Stimulated activated CD8-positive, alpha-beta memory T cell treated with anti-CD3 and anti-CD28 coated beads, Interleukin-2, amount 100 ng/mL, for 1 hour (primary cell): ENCODE measurements at places on chromosomes 3 and 15.

DNA sequence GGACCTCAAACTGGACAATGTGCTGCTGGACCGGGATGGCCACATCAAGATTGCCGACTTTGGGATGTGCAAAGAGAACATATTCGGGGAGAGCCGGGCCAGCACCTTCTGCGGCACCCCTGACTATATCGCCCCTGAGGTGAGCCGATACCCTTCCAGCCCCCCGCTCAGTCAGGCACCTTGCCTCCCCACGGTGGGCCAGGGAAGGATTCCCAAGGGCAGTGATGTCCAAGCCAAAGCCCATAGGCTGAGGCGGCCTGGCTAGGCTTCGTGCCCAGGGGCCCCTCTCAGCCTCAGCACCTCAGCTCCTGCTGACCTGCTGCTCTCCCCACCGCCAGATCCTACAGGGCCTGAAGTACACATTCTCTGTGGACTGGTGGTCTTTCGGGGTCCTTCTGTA is 27.7 kb downstream of the PRKCD start:
- no peak for DNase-seq

GRCh38 chr3:5485427-5485826 is 297.9 kb downstream of the EDEM1 start:
- no peak for DNase-seq

DNA sequence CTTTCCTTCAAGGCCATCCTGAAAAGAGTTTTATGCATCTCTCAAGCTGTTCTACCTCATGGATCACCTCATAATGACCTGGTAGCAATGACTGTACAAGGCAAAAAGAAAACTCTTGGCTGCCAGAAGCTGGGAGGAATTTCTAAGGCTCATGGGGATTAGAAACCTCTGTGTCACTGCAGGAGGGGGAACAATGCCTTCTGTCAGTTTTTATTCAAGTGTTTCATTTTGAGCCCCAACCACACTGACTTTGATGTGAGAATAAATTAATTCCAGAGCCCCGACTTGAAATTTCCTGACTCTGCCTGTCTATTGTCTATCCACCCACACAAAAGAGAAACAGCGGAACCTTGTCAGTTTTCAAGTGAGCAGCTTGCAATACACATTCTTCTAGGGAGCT is 58.7 kb upstream of the MRPL3 start:
- DNase-seq = no peak

DNA sequence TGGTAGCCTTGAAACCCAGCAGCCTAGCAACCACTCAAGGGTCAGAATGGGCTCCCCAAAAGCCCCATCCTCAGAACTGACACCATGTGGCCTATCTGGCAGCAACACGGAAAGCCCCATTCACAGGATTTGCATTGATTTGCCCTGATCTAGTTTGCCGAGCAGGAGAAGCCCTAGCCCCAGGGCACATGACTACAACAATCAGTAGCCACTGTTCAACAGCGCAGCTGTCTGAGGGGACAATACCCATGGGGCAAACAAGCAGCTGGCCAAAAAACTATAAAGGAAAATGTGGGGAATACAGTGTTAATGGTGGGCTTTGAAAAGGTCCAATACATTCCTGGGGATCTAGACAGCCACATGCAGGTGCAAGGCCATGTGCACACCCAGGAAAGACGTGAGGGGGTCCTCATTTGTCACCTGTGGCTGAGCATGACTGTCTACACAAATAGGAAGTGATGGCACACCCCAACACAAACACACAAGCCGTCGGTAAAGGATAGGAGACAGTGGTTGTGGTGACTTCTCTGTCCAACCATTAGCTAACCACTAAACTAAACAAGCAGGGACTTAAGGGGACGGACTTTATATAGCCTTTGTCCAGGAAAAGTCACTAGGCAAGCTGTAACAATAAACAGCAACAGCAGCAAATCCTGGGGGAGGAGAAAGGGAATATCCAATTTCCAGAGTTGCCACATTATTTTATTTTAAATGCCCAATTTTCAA is 113.7 kb downstream of the LRIG1 start:
- no peak for DNase-seq

- no peak for DNase-seq
Observed at GRCh38 chr15:63783441-63783840, 50.3 kb downstream of the HERC1 start.

- DNase-seq = no peak
Observed at GRCh38 chr3:16932877-16933276, 48.1 kb downstream of the PLCL2 start.

GRCh38 chr15:29672923-29673809 is 149.1 kb downstream of the TJP1 start:
- no peak for DNase-seq

DNA sequence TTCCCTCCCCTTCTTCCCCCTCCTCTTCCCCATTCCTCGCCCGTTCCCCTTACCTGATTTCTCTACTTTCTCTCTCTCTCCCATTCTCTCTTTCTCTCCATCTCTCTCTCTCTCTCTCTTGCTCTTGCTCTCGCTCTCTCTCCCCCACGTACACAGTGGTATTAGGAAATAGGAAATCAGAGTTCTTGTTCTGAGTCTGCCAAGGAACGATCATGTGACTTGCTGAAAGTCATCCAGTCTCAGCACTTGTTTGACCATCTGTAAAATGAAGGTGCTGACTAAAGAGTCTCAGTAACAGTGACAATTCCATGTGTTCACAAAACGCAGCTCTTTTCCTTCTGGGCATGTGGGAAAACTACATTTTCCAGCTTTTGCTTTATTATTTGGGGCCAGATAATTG is 445.0 kb upstream of the TGFBR2 start:
- DNase-seq = no peak

DNA sequence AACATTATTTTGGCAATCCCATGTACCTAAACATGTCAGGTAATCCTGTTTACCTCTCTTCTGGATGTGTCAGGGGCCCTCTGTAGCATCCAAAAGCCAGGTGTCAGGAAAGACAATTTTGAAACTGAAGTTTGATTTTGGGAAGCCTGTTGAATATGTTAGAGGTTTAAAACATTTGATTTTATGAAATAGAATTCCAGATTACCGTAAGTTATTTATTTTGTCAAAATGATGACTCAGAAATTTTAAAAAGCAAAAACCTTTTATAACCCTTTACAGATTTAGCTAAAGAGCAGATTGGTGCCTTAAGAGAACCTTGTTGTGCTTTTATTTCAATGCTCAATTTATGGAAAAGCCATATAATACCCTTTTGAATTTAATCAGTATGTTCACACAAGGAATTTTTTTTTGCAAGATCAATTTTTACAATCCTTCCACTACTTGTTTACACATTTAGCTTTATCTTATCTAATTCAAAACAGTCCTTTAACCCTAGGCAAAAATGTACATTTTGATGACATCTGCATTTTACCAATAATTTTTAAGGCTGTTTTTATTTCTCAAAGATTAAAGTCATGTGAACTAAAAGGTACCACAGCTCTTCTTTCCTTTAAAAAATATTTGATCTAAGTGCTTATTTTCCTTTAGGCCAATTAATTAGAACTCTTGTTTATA is 10.0 kb downstream of the KIF15 start:
- no peak for DNase-seq

DNA sequence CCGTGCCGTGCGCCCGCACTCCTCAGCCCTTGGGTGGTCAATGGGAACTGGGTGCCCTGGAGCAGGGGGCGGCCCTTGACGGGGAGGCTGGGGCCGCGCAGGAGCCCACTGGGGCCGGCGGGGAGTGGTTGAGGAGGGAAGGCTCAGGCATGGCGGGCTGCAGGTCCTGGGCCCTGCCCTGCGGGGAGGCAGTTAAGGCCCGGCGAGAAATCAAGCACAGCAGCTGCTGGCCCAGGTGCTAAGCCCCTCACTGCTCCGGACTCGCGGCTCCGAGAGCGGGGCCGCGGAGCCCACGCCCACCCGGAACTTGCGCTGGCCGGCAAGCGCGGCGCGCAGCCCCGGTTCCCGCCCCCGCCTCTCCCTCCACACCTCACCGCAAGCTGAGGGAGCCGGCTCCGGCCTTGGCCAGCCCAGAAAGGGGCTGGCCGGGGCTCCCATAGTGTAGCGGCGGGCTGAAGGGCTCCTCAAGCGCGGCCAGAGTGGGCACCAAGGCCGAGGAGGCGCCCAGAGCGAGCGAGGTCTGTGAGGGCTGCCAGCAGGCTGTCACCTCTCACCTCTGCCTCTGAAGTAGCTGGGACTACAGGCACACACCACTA is 7.8 kb downstream of the GP9 start:
- DNase-seq = no peak

GRCh38 chr15:81101894-81102815 is 31.9 kb upstream of the CFAP161 start:
- no peak for DNase-seq

- no peak for DNase-seq
Observed at GRCh38 chr3:71391361-71391760, 192.2 kb downstream of the FOXP1 start.

GRCh38 chr15:82900511-82901060 is 51.9 kb downstream of the HOMER2 start:
- DNase-seq = no peak

GRCh38 chr15:73231661-73232419 is 136.9 kb downstream of the HCN4 start:
- no peak for DNase-seq

- no peak for DNase-seq
Observed at GRCh38 chr15:93438310-93438709, 349.3 kb upstream of the RGMA start.

- no peak for DNase-seq
Observed at GRCh38 chr15:67999320-68000100, 54.6 kb upstream of the PIAS1 start.

DNA sequence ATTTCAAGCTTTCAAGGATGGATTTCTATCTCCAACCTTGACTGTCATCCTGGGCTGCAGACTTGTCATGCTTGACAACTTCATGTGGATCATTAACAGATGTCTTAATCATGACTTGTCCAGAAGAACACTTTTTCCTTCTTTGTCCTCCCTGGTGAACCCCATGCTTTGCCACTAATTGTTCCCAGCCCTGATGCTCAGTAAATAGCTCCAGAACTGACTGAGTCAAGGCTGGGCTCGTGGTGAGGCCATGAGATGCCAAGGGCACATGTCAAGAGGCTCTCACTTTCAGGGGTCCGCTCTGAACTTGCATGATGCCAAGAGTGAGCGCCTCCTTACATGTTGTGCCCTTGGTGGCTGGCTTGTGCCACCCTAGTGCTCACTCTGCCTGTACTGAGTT is 48.9 kb upstream of the KY start:
- DNase-seq = no peak

DNA sequence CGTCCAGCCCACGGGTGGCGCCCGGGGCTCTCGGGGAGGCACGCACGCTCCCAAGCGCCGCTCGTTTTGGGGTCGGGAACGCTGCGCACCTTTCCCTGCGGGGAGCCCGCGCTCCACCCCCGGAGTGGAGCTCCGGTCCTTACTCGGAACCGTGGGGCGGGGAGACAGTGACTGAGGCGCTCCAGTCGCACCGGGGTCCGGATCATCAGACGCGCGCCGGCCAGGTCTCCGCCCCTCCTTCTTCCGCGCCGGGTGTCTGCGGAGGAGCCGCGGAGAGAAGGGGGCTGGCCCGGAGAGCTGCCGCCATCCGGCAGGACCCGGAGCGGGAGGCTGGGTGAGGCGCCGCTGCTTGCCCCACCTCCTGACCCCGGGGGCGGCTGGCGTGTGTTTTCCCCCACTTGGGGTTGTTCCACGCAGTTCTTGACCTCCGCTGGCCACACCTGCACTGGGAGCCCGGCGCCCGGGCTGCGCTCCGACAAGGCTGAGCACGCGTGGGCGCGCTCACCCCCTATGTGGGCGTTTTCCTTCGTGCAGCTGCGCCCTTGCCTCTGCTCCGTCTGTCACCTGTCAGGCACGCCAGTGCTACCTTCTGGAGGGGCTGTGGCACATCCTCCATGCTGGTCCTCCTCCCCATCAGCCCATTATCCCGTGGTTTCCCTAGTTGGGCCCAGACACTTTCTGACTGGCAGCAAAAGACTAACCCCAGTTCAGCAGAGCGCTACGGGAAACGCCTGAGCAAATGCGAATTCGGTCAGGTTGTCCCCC is at the start of gene MCF2L2:
Gene MCF2L2 (minus strand): TSS at position 173 of the 765 bp plus-strand sequence. CDS start 642 bp downstream, outside the sequence.
- peak; percentile 48 for DNase-seq

DNA sequence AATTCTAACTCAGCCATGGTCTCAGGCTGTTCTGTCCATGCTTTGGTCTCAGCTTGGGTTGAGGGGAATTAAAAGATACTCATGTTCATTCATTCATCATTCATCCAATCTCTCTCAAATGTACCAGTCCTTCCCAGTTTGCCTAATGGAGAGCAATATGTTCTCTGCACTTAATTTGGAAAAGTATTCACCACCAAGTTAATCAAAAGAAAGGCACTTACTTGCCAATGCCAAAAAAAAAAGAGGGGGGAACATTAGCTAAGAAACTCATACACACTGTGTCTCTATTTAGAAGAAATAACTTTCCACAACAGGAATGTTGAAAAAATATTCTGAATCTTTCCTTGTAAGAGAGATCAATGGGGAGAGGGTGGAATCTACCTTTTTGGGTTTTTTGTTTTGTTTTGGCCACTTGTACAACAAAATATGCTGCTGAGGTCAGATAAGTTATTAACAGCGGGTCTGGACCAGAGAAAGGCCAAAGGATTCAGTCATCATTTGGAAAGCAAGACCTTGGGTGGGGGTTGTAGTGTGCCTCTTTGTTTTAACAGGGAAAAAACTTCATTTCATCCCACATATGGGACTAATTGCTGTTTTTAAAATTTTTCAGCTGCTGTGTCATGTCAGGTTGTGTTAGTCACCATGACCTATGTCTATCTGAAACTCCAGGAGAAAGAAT is 152.3 kb downstream of the FBN1 start:
- DNase-seq = no peak

DNA sequence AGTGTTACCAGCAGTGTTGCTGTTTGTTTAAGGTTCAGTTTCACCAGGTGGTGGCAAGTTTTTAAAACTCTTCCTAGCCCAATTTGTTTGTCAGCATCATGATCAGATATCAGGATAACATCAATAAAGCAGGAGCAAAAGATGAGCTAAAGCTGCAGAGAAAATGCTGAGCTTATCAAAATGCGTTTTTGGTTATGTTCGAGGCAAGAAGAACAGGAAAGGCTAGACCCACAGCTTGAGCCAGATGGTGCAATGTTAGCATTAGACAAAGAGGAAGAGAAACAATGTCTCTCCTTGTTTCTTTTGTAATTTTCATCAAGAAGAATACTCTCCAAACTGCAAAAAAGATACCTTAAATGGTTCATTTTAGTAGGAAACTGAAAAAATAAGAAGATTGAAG is 66.2 kb downstream of the THRB start:
- no peak for DNase-seq

DNA sequence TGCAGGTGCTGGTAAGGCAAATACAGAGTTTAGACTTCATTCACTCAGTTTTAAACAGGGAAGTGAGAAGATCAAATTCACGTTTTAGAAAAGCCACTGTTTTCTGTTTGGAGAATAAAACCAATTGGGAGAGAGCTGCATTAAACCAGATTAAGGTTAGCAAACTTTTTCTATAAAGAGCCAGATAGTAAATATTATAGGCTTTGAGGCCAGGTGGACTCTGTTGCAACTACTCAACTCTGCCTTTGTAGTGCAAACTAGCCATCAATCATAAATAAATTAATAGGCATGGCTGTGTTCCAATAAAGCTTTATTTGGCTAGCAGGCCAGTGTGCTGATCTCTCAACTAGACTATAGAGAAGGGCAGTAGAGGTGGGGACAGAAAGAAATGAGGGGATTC is 33.5 kb downstream of the SUCLG2 start:
- no peak for DNase-seq
